ENCODE measurements at places on chromosomes 16 and 17.
A peak's percentile ranks its signal among the peaks of the same experiment; 100 is the strongest.

DNA sequence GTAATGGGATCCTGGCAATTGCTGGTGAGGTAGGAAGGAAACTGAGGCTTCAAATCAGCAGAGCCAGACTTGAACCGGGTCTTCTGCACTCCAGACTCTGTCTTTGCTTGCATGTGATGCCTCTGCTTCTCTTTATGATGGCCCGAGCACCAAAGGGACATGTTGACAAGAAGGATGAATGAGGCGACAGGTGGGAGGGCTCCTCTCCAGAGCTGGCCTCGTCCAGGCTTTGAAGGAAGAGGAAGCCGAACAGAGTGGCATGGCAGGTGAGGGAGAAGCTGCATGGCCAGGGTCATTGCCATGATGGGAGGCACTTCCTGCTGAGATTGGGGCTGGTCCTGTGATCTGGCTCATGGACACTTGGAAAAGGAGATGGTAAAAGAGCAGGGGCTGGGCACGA is 40.8 kb downstream of the AKAP1 start:
- H3K27me3 ChIP-seq, result peaks cover 1% of the 10 kb centered on the region
- peaks cover 1% of the 10 kb centered on the region for H3K4me1 ChIP-seq
- H3K36me3 ChIP-seq, result peaks cover 4% of the 10 kb centered on the region

- H3K36me3 ChIP-seq, result no peaks in the 10 kb centered on the region
- DNase-seq, result no peak
- H3K4me3 ChIP-seq, result no peak overlapping the region
- no peaks in the 10 kb centered on the region for H3K4me1 ChIP-seq
- H3K27ac ChIP-seq, result no peak overlapping the region
These were observed 11.1 kb downstream of the LLGL1 start for GRCh38 chr17:18236494-18236893.

GRCh38 chr17:82440469-82440981 is 10.0 kb downstream of the CYBC1 start:
- H3K27ac ChIP-seq, result no peak overlapping the region
- DNase-seq, result no peak
- no peaks in the 10 kb centered on the region for H3K27me3 ChIP-seq
- H3K4me1 ChIP-seq, result no peaks in the 10 kb centered on the region
- H3K36me3 ChIP-seq, result peaks cover 11% of the 10 kb centered on the region

- no peaks in the 10 kb centered on the region for H3K36me3 ChIP-seq
- H3K4me1 ChIP-seq, result peaks cover 8% of the 10 kb centered on the region
- peak overlapping the region; percentile 73 for H3K4me3 ChIP-seq
- H3K27me3 ChIP-seq, result peaks cover 54% of the 10 kb centered on the region
- peak; percentile 30 for DNase-seq
- no peak overlapping the region for H3K27ac ChIP-seq
These were observed 9.1 kb upstream of the PPP1R1B start for GRCh38 chr17:39617446-39618245.

- no peak overlapping the region for H3K4me3 ChIP-seq
- H3K27ac ChIP-seq, result no peak overlapping the region
- DNase-seq, result peak; percentile 9
- no peaks in the 10 kb centered on the region for H3K27me3 ChIP-seq
- H3K4me1 ChIP-seq, result no peaks in the 10 kb centered on the region
These were observed 240.0 kb downstream of the C16orf95 start for GRCh38 chr16:87076950-87077749.

- no peak overlapping the region for H3K27ac ChIP-seq
- no peak for DNase-seq
- H3K4me3 ChIP-seq, result no peak overlapping the region
- H3K36me3 ChIP-seq, result peaks cover 5% of the 10 kb centered on the region
These were observed 6.6 kb upstream of the KCTD5 start for GRCh38 chr16:2675714-2676113.

DNA sequence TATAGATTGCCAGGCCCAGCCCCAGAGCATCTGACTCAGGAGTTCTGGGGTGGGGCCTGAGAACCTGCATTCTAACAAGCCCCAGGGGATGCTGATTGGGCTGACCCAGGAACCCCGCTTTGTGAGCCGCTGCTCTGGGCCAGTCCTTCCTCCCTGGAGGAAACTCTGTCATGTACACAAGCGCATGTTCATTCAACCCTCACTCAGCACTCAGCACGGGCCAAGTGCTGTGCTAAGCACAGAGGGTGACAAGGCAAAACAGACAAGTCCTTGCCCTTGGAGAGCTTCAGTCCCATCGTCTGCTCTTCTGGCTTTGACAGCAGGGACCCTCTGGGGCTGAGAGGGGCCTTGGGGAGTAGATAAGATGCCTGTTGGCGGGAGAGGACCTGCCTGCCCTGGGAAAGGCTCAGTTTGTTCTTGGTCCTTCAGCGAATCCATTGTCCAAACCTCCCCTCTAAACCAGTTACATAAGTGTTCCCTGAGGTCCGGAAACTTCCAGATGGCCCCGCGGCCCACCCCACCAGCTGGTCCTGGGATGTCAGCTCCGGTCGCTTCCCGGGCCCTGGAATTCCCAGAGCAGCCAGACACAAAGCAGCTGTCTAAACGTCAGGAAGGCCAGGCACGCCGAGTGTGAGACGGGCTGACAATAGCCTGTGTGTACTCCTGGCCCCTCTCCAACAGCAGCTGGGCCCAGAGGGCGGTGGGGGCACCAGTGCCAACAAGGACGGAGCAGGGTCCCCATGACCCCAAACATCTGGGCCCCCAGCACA is 88.8 kb downstream of the ZDHHC7 start:
- no peaks in the 10 kb centered on the region for H3K36me3 ChIP-seq
- H3K4me1 ChIP-seq, result no peaks in the 10 kb centered on the region
- peaks cover 14% of the 10 kb centered on the region for H3K27me3 ChIP-seq
- H3K27ac ChIP-seq, result no peak overlapping the region
- DNase-seq, result no peak
- no peak overlapping the region for H3K4me3 ChIP-seq

DNA sequence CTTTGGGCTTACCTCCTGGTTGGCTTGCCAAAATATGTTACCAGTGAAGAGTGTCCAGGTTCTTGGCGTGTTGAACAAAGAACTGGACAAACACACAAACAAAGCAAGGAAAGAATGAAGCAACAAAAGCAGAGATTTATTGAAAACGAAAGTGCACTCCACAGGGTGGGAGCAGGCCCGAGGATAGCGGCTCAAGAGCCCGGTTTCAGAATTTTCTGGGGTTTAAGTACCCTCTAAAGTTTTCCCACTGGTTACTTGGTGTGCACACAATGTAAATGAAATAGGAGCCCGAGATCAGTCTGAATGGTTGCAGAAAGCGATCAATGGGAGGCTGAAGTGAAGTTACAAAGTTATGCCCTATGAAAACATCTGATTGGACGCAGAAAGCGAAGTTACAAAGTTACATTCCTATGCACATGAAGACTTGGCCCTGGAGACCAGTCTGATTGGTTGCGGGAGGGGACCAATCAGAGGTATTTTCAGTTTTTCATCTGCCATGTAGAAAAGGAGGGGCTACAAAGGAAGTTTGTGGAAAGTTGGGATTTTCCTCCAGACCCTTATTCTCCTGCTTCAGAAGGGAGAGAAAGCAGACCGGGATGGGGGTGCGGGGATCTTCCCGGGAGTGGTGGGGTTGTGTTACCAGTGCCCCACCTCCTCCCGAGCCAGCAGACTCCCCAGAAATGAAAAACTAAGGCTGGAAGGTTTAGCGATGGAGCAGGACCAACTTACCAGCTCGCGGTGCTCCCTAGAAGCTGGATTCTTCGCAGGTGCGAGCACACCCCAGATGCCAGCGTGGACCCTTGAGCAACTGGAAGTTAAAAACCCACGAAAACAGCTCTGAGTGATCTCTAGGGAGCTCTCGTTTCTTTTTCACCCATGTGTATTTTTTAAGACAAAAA is at the start of gene SLFN12:
Gene SLFN12, minus strand, starts transcription at position 325 of the 899 bp plus-strand sequence. CDS start 9,472 bp downstream, outside the sequence.
- peak within 1 kb of the TSS; percentile 88 for H3K4me3 ChIP-seq
- no peaks in the 10 kb centered on the region for H3K27me3 ChIP-seq
- peaks cover 44% of the 10 kb centered on the region for H3K4me1 ChIP-seq
- peak; percentile 36 for DNase-seq

DNA sequence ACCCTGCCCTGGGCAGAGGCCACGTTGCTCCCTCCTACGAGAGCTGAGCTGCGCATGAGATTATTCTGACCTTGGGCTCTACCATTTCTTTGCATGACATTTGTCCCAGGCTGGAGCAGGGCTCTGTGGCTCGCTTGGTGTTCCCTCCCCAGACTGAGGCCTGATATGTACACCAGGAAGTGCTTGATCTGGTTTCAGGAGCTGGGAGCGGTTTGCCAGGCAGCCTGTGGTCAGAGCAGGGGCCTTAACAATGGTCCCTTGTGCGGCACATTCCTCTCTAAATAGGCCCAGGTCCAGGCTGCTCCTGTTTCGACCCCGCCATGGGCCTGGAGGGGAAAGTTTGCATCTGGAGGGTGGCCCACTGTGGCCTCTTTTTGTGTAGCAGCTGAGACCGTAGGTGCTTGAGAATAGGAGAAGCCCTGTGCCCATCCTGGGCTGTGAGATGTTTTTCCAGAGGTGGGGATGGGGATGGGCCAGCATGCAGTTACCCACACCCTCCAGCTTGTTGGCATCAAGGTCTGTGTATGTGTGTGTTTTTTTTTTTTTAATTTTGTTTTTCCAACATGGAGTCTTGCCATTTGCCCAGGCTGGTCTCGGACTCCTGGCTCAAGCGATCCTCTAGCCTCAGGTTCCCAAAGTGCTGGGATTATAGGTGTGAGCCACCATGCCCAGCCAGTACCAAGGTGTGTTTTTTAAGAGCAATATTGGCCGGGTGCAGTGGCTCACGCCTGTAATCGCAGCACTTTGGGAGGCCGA is 253.9 kb downstream of the SEC14L1 start:
- H3K4me3 ChIP-seq, result no peak overlapping the region
- peaks cover 70% of the 10 kb centered on the region for H3K4me1 ChIP-seq
- H3K27me3 ChIP-seq, result no peaks in the 10 kb centered on the region
- peaks cover 43% of the 10 kb centered on the region for H3K36me3 ChIP-seq
- DNase-seq, result no peak

- H3K36me3 ChIP-seq, result no peaks in the 10 kb centered on the region
- H3K27me3 ChIP-seq, result peaks cover 47% of the 10 kb centered on the region
- DNase-seq, result peak; percentile 18
- no peak overlapping the region for H3K27ac ChIP-seq
These were observed 5.2 kb upstream of the GUCY2D start for GRCh38 chr17:7997186-7997585.

DNA sequence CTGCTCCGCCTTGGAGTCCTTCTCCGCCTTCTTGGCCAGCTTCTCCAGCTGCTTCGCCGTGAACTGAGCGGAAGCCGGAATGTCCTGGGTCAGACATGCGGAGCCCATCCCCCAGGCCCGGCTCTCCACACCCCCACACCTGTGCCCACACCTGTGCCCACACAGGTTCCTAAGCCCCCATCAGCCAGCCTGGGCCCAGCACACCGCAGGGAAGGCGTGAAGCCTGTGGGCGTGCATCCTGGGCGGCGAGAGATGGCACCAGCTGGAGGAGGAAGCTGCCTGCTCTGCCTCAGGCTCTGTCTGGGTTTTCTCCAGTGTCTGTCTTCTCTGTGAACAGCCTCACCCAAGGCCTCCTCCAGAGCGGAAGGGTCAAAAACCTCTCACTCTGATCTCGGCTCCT is 5.9 kb downstream of the CHMP1A start:
- no peak overlapping the region for H3K4me3 ChIP-seq
- H3K27ac ChIP-seq, result no peak overlapping the region
- H3K4me1 ChIP-seq, result peaks cover 15% of the 10 kb centered on the region
- no peak for DNase-seq
- peaks cover 32% of the 10 kb centered on the region for H3K36me3 ChIP-seq

- H3K27ac ChIP-seq, result no peak overlapping the region
- H3K27me3 ChIP-seq, result no peaks in the 10 kb centered on the region
- H3K4me3 ChIP-seq, result no peak overlapping the region
- DNase-seq, result no peak
- H3K4me1 ChIP-seq, result peaks cover 4% of the 10 kb centered on the region
- H3K36me3 ChIP-seq, result peaks cover 78% of the 10 kb centered on the region
These were observed 22.3 kb downstream of the PGS1 start for GRCh38 chr17:78400581-78401240.

- no peaks in the 10 kb centered on the region for H3K4me1 ChIP-seq
- H3K36me3 ChIP-seq, result no peaks in the 10 kb centered on the region
- H3K27me3 ChIP-seq, result no peaks in the 10 kb centered on the region
- H3K27ac ChIP-seq, result no peak overlapping the region
- no peak for DNase-seq
- H3K4me3 ChIP-seq, result no peak overlapping the region
These were observed 806.2 kb upstream of the EEF2KMT start for GRCh38 chr16:5903832-5904231.
